ENCODE measurements at places on chromosomes 2 and 18.

DNA sequence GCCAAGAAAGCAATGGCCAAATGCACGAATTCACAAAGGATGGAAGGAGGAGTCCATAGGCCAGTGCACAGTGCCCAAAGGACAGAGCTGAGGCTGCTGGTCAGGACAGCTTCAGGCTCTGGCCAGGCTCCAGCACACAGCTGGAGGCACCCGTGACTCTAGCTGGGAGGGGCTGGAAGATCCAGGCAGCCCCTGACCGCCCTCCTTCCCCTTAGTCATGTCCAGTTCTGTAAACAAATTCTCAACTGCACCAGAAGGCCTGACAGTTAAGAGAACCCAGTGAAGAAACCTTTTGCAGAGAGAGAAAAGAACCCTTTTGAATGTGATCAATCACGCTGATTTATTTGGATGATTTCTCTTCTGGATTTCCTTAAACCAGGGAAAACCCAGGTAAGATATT lies 7.7 kb upstream of the YWHAQ start:
- DNase-seq: no peak

DNA sequence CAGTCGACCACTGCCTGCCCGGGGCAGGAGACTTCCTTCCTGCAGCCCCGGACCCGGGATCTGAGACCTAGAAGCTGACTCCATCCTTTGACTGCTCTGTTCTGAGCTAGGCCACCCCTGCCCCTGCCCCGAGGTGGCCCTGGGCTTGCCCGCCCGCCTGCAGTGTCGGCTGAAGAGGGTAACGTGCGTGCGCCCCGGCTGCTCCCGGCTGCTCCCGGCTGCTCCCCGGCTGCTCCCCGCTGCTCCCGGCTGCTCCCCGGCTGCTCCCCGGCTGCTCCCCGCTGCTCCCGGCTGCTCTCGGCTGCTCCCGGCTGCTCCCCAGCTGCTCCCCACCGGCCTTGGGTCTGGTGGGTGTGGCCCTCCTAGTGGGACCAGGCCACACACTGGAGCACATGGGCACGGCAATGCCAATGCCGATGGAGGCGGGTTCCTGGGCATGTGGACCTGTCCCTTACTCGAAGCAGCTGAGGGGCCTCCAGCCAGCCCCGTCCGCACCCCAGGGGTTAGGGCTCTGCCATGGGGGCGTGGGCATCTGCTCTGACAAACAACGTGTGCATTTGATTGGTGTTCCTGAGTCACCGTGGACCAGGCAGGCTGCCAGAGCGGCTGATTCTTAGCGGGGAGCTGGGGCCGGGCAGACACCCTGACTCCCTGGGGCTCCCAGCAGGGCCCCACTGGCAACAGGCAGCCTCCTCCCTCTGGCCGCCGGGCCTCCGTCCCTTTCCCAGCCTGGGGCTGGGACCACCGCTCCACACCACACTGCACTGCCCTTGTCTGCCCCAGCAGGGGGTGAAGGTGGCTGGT lies 2.0 kb upstream of the GAL3ST2 start:
- no peak for DNase-seq

- DNase-seq: no peak
Measured at GRCh38 chr2:8611246-8611645, 70.6 kb upstream of the ID2 start.

DNA sequence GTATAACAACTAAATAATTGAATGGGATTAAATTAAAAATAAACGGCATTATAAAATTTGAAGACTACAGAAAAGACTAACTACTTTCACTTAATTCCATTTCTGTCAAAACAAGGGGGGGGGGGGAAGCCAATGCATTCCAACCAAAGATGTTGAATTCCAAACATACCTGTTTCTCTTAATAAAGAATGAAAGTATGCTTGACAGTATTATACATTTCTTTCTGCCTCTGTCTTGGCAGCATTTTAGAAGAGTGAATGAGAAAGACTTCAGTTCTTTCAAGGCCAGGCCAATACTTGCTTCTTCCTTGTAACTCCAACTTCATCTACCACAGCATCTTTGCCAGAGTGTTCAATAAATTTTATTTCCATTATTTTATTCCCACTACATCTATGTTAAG lies 65.9 kb downstream of the PDE11A start:
- no peak for DNase-seq

- DNase-seq: no peak
Measured at GRCh38 chr2:206800506-206801417, 35.4 kb downstream of the FASTKD2 start.

GRCh38 chr2:197915548-197916265 lies 111.3 kb downstream of the PLCL1 start:
- no peak for DNase-seq
